Suppressor macrophage (primary cell): ENCODE measurements at places on chromosomes 13 and 19.
A peak's percentile ranks its signal among the peaks of the same experiment; 100 is the strongest.

GRCh38 chr13:110680852-110681251 lies 25.1 kb downstream of the CARS2 start:
- peak; percentile 16 for DNase-seq

GRCh38 chr13:26897706-26898550 lies 137.3 kb upstream of the GPR12 start:
- DNase-seq, result no peak

GRCh38 chr13:36787181-36787580 lies 31.8 kb upstream of the RFXAP start:
- DNase-seq, result no peak

- DNase-seq, result peak; percentile 70
Measured at GRCh38 chr19:18233224-18233825, 7.1 kb upstream of the PDE4C start.

GRCh38 chr13:35086667-35087066 lies 144.6 kb downstream of the NBEA start:
- no peak for DNase-seq

DNA sequence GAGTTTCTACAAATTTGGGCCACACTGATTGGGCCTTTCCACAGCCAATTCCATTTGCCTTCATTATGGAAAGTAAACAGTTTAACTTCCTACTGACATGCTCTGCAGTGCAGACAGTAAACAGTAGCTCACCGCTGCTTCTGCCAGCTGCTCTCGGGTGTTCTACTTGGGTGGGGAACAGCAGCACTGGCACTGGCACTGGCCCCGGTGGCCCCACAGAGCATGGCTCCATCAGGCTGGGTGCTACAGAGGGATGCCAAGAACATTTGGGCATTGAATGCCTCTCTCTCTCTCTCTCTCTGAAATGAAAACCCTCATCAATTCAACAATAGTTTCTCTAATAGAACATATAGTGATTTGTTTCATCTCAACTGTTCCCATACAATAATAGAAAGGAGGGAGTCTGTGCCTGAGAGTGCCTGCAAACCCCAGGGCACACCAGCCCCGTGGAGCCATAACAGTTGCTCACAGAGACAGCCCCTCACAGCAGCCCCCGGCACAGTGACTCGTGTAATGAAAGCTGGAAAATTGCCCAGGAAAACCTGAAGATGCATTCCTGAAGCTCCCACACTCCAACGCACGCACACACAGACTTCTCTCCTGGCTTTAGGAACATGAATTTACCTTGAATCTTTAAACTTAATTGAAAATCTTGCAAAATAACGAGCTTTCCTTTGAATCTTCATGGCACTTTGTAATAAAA lies 38.2 kb upstream of the GJB6 start:
- no peak for DNase-seq

GRCh38 chr13:19586904-19587634 lies 25.7 kb upstream of the TPTE2 start:
- peak; percentile 59 for DNase-seq

GRCh38 chr13:34174671-34175145 lies 356.8 kb downstream of the RFC3 start:
- DNase-seq, result no peak

- peak; percentile 45 for DNase-seq
Measured at GRCh38 chr19:2949939-2950285, 5.1 kb upstream of the ZNF77 start.

DNA sequence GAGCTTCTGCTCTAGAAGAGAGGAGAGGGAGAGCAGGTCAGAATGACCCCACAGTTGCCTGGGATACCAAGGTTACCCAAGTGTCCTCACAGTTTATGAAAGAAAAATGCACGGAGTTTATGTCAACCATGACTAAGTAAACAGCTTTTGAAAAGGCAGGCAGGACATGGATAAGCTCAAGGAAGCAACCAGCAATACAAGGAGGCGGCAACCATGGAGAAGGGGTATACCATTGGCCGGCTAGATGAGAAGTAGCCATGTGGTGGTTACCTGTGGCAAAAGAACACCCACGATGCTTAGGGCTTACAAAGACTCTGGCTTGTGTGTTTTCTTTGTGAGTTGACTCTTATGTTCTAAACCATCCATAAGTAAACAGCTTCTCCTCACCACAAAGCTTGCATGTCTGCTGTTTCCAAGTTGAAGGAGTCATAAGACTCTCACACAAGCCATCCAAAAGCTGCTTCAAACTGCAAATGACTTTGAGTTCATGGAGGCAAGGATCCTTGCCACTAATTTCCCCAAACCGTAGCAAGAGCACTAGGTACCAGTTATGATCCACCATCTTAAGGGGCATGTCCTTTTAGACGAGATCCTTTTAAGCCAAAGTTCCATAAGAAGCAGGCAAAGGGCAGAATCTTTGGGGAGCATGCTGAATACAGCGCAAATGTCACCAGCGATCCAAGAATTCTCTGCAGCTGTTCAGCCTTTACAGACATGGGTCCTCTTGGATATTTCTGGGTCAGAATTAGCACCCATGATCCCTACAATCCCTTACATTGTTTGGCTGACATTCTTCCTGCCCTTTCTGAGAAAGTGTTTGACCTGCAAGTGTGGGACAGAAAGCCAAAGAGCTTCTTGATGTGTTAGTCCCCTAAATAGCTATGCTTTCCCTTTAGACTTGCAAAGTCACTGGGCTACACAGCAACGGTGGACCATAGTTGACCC lies 74.8 kb upstream of the IPO5 start:
- DNase-seq, result no peak

GRCh38 chr19:39130337-39131254 lies 5.0 kb downstream of the PAK4 start:
- no peak for DNase-seq

- DNase-seq, result no peak
Measured at GRCh38 chr13:57286511-57287098, 119.6 kb downstream of the PRR20E start.

DNA sequence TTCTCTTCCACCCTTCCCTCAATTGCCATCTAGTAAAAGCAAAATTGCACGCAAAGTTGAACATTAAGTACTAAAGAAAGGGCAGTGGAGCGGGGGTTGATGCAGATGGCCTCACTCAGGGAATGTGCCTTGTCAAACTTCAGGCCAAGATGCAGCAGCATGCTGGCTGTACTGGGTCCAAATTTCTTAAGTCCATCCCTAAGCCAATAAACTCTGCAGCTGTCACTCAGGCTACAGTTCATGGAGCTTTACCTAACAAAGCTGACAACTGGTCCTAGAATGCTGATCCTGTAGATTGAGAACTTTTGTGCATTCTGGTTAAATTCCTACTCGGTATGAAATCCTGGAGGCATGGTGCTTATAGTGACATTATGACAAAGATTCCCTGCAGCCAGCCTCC lies 88.4 kb downstream of the FOXO1 start:
- DNase-seq, result no peak

- DNase-seq, result no peak
Measured at GRCh38 chr19:54805665-54806515, 2.5 kb downstream of the KIR2DL4 start.

- DNase-seq, result no peak
Measured at GRCh38 chr19:32415246-32415645, 9.7 kb downstream of the DPY19L3 start.

GRCh38 chr19:15717809-15718208 lies 10.0 kb upstream of the OR10H2 start:
- DNase-seq, result no peak

GRCh38 chr19:2410023-2410422 lies 17.4 kb downstream of the TIMM13 start:
- no peak for DNase-seq

DNA sequence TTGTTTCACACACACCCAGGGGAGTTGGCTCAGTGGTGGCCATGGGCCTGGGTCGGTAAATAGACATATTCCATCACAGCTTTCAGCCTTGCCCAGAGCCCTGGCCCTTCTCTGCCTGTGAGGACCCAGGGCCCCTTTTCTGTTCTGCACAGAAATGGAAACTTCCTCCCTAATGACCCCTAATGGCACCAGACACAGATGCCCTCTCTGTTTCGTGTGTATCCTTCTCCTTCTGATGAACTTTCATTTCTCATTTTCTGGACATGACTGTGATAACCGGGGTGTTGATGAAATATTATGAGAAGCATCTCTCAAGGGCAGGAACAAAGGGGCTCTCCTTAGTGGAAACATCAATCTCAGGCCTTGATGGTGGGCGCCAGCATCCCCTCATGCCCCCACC lies 12.8 kb downstream of the LILRA1 start:
- DNase-seq, result peak; percentile 84

DNA sequence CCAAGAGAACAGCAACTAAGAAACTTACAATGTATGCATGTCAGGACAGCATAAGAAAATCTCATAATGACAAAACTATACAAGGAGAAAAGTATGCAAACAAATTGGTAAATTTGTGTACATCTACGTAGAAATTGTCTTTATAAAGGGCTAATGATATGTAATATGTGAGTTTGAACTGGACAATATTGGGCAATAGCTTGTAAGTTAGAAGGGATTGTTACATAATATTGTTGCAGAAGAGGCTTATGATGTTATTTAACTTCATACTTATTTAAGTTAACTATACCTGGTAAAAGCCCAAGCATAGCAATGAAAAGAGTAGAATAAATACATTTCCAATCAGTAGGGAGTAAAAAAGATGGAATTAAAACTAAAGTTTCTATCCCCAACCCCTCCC lies 134.0 kb downstream of the MAB21L1 start:
- no peak for DNase-seq

DNA sequence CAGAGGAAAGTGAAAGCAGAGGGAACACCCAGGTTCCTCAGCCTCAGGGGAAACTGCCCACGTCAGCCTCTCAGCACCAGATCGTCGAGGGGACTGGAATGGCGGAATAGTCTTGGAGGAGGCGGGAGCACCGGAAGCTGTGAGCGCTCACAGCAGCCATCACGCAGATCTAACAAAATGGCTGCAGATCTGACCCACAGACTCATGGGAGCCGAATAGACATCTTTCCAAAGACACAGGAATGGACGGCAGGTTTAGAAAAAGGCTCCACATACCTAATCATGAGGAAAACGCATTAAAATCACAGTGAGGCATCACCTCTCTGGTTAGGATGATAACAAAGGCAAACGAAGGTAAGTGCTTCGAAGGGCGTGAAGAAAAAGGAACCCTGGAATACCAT lies 11.8 kb upstream of the LILRA2 start:
- no peak for DNase-seq

DNA sequence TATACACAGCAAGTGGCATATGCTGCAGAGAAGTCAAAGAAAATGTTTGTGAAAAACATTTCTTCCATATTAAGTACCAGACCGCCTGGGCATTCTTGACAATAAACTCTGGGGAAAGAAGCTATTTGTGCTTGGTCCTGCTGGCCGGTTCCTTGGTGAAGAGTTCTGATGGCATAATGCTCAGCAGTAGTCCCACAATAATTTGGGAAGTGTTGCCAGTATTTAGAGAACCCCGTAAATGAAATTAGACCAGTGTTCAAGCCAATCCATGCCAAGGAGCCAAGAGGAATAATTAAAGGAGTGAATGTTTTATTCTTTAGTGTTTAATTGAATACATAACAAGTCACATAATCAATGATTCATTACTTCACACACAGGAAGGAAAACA lies 6.3 kb downstream of the KCTD12 start:
- peak; percentile 56 for DNase-seq

- DNase-seq, result peak; percentile 9
Measured at GRCh38 chr13:35953537-35954206, 177.5 kb downstream of the DCLK1 start.

- no peak for DNase-seq
Measured at GRCh38 chr13:102273111-102273510, 128.7 kb downstream of the FGF14 start.

GRCh38 chr13:46553521-46553885 lies 533 bp downstream of the LRCH1 start:
- no peak for DNase-seq

- no peak for DNase-seq
Measured at GRCh38 chr13:46738055-46738454, 58.9 kb downstream of the ESD start.

GRCh38 chr13:90710164-90710759 lies 637.2 kb upstream of the MIR17HG start:
- DNase-seq, result no peak

- DNase-seq, result no peak
Measured at GRCh38 chr19:40231544-40232424, 5.3 kb upstream of the CCNP start.

DNA sequence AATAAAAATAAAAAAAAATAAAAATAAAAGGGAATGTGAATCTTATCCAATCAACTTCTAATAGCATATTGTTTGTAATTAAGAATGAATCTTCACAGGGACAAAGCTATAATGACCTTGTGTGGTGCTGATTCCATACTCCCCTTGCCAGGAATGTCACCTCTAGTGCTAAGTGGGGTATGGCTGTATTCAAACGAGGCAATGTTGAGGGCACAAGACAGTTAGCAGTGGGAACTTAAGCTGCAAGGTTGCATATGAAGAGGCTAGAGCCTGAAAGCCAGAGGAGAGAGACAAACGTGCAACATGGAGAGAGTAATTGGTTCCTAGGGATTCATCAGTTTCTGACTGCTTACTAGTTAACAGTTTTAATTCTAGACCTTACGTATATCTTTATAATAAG lies 43.9 kb upstream of the CSNK1A1L start:
- DNase-seq, result no peak

- DNase-seq, result no peak
Measured at GRCh38 chr13:111484959-111485358, 164.5 kb downstream of the TEX29 start.

DNA sequence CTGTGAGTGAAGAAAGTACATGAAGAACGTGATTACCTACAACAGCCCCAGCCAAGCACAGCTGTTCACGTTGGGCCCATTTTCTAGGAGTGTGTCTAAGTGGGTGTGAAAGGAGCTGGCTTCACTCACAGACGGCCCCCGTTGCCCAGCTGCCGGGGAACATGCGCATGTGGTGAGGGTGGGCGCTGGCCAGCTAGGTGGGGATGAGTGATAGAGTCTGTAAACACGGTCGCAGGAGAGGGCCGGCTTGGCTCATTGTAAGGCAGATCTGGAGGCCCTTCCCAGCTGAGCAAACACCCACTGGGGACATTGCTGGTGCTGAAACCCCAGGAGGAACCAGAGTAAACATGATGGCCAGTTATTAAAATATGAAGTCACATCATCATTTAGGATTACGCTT lies 160.5 kb downstream of the TEX29 start:
- no peak for DNase-seq
